Esophagus mucosa (tissue), 1 donor: ENCODE measurements at places on chromosomes 1 and 21. TPM values are rescaled to one million over a fixed set of nuclear protein-coding genes. Genes with fewer than 3 reads are reported as not detected.

DNA sequence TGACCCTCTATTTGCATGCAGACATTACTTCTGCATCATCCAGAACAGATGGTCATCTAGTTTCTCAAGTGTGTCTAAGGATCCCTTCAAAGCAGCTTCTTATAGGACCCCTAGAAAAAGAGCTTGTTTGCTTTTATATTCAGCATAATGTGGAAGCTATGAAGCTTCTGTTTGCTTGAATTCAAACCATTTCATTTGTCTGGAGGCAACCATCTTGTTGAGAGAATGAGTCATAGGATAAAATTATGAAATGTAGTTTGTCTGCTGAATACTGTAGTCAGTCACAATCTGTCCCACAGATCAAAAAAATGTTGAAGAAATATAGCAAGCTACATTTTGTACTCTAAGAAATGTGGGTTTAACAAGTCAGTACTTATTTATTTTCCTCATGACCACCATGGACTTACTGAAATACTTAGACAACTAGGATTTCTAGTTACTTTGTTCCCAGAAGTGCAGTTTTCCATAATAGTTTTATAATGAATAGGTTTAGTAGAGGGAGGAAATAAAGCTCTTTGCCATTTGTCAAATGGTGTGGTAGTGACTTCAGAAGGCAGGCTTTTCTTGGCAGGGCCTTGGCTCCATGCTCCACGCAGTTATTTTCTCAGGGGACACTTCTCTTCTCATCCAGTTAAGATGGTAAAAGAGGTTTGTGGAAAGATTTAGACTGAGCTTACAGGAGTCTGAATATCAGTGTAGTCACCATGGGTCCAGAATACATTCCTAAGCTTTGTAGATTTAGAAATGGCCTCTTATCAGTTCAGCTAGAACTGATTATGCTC lies 74.8 kb upstream of the DEPDC1 start:
- ATAC-seq, result no peak

- no peak for ATAC-seq
These were observed 247.2 kb upstream of the B3GALT2 start for GRCh38 chr1:193433599-193433998.

- no peak for ATAC-seq
These were observed 8.7 kb upstream of the S100A8 start for GRCh38 chr1:153399401-153400055.

PPIE gene
- total RNA-seq, result 43.8 TPM

GBP6 gene
- total RNA-seq, result 430 TPM

LCE3D gene
- 7.7 TPM for total RNA-seq

CACNA1S gene
- not detected for total RNA-seq

DNA sequence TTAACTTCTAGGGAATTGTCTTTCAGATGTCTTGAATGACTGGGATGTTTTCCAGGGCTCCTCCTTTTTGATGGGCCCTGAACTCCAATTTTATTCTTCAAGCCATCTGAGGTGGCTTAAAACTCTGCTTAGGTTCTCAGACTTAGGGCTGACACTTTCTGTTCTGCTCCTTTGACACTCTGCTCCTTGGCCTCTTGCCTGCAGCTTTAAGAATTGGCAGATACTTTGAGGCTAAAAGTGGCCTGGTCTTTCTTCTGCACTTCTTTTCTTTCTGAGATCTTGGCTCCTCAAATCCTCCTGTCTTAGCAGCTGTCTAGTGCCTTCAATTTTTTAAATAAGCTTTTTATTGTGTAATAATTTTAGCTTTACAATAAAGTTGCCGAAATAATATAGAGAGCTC lies 294.6 kb downstream of the RPS6KC1 start:
- ATAC-seq, result no peak

GRCh38 chr1:19483261-19483660 lies 2.1 kb downstream of the CAPZB start:
- ATAC-seq, result no peak

GRCh38 chr1:212609701-212610574 lies 1.4 kb downstream of the ATF3 start:
- no peak for ATAC-seq

- peak; percentile 22 for ATAC-seq
These were observed 49.5 kb upstream of the RAB4A start for GRCh38 chr1:229221106-229222019.

LYPD8 gene
- total RNA-seq, result not detected

- no peak for ATAC-seq
These were observed 48.3 kb downstream of the DDR2 start for GRCh38 chr1:162680419-162681121.

BEND5 gene
- 0.24 TPM for total RNA-seq

- no peak for ATAC-seq
These were observed 168.1 kb upstream of the EDN2 start for GRCh38 chr1:41652384-41653265.

- ATAC-seq, result no peak
These were observed 36.3 kb downstream of the FAAP20 start for GRCh38 chr1:2158272-2158671.

TPTE gene
- total RNA-seq, result not detected

TRPM2 gene
- total RNA-seq, result 1.2 TPM

- ATAC-seq, result no peak
These were observed 2.0 kb downstream of the CD1B start for GRCh38 chr1:158329300-158329699.

DNA sequence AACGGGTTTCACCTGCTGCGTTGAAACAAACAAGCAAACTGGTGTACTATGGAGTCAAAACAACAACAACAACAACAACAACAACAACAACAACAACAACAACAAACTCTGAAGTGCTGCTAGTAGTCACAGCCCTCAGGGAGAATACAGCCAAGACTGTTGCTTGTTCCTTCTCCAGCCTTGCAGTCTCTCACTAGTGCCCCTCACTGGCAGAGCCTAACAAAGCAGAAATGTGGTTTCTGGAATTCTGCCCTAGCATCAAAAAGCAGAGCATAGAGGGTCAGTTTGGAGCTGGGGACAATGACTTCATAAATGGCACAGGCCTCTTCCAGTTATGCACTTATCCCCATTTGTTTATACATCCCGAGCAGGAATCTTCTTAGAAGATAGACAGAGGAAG lies 187.4 kb downstream of the KCNK2 start:
- no peak for ATAC-seq

GRCh38 chr21:14901482-14901958 lies 163.3 kb downstream of the NRIP1 start:
- no peak for ATAC-seq

DNA sequence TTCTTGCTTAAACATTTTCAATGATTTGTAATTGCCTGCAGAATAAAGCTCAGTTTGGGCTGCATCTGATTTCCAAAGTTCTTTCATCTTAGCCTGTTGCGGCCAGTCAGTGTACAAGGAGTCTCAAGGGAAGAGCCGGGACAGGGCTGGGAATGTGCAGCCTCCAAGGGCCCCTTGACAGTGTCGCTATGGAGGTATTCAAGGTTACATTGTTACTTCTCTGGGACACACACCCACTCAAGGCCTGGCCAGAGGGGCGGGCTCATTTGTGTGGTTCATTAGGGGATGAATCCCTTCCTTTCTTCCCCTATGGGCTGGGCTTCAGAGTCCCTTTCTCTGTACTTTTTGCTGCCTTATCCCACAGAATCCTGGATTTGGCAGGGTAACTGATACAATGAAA lies 107.6 kb upstream of the CSF3R start:
- ATAC-seq, result no peak

DNA sequence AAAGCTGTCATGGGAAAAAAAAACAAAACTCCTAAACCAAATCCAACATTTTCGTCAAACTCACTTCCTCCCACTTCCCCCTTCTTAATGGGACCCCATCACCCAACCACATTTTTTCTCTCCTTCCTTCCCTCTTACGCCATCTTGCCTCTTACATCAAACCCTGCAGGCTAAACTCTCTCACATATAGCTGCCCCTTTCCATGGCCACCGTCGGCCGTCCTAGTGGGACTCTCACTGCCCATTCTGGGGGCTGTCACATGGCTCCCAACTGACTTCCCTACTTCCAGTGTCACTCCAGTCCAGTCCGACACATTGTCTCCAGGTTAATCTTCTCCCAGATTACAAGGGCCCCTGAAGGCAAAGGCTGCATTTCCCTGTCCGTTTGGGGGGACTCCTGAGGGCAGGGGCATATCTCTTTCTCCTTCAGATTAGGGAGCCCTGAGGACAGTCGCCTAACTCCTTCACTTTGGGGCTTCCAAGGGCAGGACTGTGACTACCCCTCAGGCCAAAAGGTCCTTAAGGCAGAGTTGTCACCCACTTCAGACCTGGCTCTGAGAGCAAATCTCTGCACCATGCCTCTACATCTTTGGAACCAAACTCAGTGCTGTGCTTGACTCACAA lies 658 bp downstream of the UBXN11 start:
- ATAC-seq, result no peak

GRCh38 chr1:56029319-56030003 lies 549.9 kb downstream of the PLPP3 start:
- ATAC-seq, result no peak

DNA sequence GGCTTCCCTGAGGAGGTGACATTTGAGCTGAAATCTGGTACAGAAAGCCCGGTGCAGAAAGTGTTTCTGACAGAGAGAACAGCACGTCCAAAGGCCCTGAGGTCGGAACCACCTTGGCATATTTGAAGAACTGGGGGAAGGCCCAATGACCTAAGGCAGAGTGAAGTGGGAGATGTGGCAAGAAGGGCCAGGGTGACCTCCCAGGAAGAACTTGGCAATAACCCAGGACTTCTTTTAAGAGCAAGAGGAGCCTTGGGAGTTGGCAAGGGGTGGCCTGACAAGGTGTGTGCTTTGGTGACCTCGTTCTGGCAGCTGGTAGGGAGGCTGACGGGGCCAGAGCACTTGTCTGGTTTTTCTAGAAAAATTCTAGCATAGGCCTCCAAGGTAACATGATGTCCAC lies 23.4 kb downstream of the TTC39A start:
- ATAC-seq, result no peak

PARS2 gene
- 2.8 TPM for total RNA-seq

DNA sequence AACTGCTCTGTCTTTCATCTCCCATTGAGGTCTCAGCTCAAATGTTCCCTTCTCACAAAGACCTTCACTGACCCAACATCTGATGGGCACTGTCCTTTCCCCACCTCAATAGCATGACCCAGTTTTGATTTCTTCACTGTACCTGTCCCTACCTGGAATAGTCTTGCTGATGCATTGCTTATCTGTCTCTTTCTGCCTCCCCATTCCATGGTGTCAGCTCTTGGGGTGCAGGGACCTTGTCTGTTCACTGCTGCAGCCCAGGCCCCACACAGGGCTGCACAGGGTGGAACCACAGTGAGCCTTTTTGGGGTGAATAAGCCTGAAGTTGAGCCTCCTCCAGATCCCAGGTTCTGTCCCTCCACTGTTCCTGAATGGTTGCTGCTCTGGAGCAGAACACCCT lies 414.9 kb downstream of the PTPRU start:
- ATAC-seq, result no peak

MTARC1 gene
- 6.1 TPM for total RNA-seq

CD247 gene
- total RNA-seq, result 0.80 TPM

VWA5B1 gene
- not detected for total RNA-seq

SLC6A17 gene
- 0.28 TPM for total RNA-seq

UTP11 gene
- total RNA-seq, result 30.3 TPM

GRCh38 chr1:8809342-8809736 lies 8.1 kb downstream of the RERE start:
- ATAC-seq, result no peak
